M059J (cell line): ENCODE measurements at places on chromosomes 16 and 17.
A peak's percentile ranks its signal among the peaks of the same experiment; 100 is the strongest.

DNA sequence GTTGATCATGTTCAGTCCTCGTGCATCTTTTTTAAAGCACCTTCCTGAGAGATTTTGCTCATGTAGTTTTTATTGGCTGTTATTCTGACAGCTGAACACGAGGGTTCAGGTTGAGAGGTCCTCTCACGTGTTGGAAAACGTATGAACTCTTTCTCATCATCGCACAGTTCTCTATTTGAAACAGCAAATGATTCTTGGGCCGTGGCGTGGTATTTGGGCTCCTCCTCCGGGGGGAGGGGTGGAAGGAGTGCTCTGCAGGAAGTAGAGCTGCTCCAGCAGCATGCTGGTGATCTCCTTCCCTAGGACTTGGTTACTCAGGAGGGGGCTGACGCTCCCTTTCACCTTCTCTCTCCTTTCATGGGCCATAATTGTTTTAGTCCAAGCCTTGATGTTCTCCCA is 70.4 kb downstream of the KSR1 start:
- DNase-seq = no peak

DNA sequence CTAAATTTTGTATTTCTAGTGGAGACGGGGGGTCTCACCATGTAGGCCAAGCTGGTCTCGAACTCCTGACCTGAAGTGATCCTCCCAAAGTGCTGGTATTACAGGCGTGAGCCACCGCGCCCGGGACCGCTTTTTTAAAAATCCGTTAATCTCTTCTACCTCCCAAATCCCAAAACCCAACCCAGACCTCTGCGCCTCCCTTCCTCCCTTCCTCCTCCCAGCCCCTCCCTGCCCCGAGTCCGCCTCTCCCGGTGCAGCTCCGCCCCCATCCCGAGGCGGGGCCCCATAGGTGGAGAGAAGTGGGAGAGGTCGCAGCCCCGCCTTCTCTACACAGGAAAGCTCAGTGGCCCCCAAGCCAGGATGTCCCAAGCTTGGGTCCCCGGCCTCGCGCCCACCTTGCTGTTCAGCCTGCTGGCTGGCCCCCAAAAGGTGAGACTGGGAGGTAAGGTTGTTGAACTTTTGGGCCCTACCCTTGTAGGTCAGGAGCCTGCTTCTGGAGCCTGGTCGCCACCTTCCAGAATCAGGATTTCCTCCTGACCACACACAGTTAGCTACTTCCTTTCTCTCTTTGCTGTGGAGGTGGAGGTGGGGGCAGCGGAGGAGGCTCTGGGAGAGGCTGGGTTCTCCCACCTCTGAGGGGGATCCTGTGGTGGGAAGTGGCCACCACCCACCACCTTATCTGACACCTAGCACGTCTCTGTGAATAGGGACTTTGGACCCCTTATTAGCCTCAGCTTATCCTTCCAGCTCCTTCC is at the start of gene TMEM92:
TSS of gene TMEM92 (plus strand) at position 325 of the 755 bp plus-strand sequence. CDS start at position 361, 36 bp downstream.
- peak; percentile 54 for DNase-seq

- no peak for DNase-seq
Measured at GRCh38 chr17:73089322-73090317, 2.9 kb downstream of the SLC39A11 start.

- no peak for DNase-seq
Measured at GRCh38 chr17:67517325-67517724, 140.2 kb downstream of the PITPNC1 start.

- no peak for DNase-seq
Measured at GRCh38 chr17:82222816-82223215, 6.0 kb upstream of the SLC16A3 start.

DNA sequence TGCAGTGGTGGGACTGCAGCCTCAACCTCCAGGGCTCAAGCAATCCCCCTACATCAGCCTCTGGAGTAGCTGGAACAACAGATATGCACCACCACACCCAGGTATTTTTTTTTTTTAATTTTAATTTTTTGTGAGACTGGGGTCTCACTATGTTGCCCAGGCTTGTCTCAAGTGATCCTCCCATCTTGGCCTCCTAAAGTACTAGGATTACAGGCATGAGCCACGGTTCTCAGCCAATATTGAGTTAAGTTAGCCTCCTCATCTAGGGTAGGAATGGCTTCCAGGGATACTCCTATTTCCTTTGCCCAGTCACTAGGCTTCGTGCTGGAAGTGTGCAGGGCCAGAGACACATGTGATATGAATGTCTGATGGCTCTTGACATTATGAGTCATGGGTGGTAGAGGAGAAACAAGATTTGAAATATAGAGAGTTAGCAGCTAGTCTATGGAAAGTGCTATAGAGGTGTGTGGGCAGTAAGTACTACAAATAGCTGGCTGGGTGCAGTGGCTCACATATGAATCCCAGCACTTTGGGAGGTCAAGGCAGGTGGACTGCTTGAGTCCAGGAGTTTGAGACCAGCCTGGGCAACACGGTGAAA is 8.0 kb upstream of the HES7 start:
- DNase-seq = peak; percentile 66

GRCh38 chr17:6313835-6314234 is 121.1 kb downstream of the AIPL1 start:
- no peak for DNase-seq

DNA sequence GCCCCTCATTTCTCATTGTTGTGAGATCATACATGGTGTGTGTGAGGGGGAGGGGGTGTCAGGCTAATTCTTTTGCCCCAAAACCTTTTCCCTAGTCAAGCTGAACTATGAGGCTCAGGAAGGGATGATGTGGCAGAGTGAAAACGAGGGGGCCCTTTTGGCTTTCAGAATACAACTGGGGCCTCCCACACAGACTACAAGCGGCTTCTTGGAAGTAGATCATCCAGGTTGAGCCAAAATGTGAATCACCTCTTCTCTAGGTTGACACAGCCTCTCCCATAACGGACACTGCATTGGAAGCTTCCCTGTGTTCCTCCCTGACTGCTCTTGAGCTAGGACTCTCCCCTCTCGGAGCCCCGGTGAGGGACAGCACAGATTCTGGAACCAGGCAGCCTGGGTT is 2.3 kb upstream of the ALKBH5 start:
- peak; percentile 14 for DNase-seq

- DNase-seq = no peak
Measured at GRCh38 chr16:75073545-75074303, 42.9 kb downstream of the LDHD start.

DNA sequence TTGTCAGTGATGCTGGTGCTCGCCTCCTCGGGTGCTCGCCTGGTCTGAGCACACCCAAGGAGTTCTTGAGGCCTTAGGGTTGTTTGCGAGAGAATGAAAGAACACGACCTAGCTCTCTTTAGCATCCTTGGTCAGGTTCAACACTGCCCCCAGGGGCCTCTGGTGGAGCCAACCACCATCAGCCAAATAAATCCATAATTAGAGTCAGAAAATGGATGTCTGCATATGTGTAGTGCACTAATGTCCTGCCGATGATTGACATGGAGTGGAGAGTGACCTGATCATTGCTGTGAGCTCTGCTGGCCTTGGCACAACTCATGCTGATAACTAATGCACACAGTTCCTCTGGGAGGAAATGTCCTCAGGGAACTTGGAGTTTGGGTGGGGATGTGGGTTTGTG is 8.2 kb upstream of the STH start:
- DNase-seq = no peak
